ENCODE measurements at places on chromosomes 11 and 22.

- DNase-seq, result no peak
Measured at GRCh38 chr22:32416556-32417085, 4.6 kb upstream of the RTCB start.

GRCh38 chr11:60918939-60919265 lies 4.9 kb downstream of the TMEM109 start:
- no peak for DNase-seq

GRCh38 chr11:75667255-75667830 lies 1.5 kb downstream of the MAP6 start:
- DNase-seq, result no peak

GRCh38 chr11:115390441-115390840 lies 113.8 kb downstream of the CADM1 start:
- DNase-seq, result no peak

DNA sequence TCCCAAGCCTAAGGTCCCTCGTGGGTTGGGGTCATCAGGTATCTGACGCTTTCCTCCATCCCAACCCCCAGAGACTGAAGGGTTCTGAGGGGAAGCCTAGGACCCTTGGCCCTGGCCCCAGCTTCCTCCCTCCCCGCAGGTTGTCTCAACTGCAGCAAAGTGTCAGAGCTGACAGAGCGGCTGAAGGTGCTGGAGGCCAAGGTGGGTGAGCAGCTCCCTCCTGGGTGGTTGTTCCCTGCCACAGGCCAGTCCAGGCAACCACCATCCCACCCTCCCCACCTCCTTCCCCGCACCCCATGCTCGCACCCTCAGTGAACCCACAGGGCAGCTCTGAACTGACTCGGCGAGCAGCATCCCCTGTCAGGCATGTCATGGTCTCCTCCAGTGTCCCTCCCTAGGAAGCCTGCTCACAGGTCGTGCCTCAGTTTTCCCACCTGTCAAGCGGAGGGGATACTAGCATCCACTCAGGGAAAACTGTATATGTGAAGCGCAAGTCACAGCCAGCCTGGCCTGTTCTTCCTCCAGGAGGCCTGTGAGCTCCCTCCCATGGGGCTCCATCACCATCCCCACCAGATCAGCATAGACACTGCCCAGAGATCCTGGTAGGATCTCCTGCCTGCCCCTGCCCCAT lies 20.8 kb downstream of the EMID1 start:
- DNase-seq, result peak; percentile 64

DNA sequence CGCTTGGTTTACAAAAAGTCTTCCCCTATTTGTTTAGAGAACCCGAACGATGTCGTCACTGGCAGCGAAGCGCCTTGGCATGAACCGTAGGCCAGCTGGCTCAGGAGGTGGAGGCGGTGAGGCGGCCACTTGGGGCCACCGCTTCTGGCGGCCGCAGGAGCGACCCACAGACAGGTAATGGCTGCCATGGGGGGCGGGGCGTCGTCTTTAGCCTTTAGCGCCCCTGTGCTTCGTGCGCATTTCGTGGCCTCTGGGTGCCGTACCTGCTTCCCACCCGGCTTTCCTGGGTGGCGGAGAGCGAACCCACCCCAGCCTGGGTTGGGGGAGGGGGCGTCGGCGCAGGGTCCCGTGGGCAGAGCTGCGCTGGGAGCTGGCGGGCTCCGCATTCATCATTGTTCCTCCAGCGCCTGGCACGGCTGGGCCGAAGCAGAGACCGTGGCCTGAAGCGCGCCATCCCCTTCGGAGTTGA lies 469 bp upstream of the OSBP2 start:
- peak; percentile 68 for DNase-seq

DNA sequence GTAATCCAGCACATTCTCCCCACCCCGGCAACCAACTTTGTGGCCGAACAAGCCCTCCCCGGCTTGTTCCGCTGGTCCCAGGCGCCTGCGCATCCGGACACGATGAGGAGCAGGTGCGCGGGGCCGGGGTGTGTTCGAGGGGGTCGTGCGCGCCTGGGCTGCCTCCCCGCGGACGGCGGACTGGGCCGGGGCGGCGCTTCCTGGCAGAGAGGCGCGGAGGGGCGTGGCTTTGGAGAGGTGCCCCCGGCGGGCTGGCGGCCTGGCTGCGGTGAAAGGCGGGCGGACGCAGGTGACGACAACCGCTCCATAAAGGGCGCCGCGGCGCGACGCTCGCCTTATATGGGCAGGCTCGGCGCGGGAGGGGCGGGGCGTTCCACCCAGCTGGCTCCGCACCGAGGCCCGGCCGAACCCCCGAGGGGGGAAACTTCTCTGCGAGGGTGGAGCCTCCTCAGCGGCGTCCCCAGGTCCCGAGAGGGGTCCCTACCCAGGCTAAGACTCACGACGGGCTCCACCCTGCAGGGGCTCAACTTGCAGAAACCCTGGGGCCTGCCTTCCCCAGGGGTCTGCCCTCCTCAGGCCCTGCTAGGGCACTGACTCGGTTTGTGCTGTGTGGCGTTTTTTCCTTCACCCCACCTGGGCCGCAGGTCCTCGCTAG lies 26.4 kb downstream of the TXN2 start:
- peak; percentile 85 for DNase-seq

DNA sequence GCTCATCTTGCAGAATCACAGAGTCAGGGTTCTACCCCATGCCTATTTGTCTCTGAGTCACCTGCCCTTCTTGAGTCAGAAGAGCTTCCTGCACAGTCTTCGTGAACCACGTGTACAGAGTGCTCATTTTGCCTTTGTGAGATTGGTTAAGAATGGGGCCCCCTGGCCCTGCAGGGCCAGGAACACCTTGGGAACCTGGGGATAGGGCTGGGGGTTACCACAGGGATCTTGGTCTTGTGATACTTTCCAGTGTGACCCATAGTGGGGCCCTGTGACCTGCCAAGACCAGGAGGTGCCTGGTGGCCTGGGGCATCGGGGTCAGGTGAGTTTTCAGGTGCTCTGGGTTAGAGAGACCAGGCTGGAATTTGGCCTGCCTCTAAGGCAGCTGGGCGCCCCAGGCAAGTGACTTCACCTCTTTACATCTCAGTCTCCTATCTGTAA lies 9.4 kb downstream of the TMPRSS13 start:
- DNase-seq, result no peak

DNA sequence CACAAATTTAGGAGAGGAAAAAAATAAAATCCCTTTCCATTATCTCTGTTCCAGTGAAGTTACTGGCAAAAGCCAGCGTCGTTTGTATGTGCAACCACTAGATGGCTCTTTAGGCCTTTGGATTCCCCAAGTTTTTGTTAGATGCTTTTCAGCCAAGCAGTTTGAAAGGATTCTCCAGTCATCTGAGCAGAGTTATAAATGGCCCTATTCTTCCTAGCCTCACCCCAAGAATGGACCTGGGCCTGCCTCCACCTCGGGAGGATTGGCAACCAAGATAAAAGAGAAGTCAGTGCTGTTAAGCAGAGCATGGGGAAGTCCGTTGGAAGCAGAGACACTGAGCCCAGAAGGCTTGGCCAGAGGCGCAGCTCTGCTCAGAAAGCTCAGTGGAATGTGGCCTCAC lies 15.4 kb downstream of the FAM181B start:
- no peak for DNase-seq

- no peak for DNase-seq
Measured at GRCh38 chr11:61793083-61793828, 545 bp downstream of the FEN1 start.

DNA sequence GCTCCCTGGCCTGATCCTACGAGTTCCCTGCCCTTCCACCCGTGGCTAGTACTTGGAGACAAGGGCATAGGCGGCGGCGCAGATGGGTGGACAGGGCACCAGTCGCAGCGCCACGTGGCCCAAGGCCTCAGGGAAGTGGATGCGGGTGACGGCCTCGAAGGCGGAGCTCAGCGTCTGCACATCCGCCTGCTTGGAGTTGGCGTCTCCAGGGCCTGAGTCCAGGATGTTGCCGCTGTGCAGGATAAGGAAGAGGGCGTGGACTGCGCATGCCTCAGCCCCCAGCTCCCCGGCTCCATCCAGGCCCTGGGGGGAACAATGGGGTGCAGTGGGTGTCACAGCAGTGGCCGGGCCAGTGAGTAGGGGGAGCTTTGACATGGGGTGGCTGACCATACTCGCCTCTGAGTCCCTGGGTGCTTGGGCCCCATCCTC lies 6.6 kb downstream of the PITPNM1 start:
- peak; percentile 42 for DNase-seq

- no peak for DNase-seq
Measured at GRCh38 chr11:35012467-35013191, 96.2 kb downstream of the PDHX start.

- DNase-seq, result no peak
Measured at GRCh38 chr11:130037058-130037457, 32.6 kb upstream of the APLP2 start.

GRCh38 chr11:17515443-17516176 lies 28.6 kb downstream of the USH1C start:
- DNase-seq, result no peak

DNA sequence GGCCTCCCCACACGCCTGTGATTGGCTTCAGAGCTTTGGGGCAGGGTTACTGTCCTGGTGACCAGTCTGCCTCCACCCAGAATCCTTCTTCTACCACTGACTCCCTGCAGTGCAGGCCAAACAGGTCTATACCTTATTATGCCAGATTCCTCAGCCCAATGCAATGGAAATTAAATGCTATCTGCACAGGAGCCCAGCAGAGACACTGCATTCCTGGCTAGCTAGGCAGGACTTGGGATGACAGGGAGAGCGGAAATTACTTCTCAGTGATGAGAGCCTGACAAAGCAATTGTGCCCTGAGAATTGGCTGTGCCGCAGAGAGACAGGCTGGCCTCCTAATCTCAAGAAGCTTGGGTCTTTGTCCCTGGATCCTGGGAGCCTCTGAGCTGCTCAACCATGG lies 143.8 kb upstream of the NCAM1 start:
- no peak for DNase-seq

DNA sequence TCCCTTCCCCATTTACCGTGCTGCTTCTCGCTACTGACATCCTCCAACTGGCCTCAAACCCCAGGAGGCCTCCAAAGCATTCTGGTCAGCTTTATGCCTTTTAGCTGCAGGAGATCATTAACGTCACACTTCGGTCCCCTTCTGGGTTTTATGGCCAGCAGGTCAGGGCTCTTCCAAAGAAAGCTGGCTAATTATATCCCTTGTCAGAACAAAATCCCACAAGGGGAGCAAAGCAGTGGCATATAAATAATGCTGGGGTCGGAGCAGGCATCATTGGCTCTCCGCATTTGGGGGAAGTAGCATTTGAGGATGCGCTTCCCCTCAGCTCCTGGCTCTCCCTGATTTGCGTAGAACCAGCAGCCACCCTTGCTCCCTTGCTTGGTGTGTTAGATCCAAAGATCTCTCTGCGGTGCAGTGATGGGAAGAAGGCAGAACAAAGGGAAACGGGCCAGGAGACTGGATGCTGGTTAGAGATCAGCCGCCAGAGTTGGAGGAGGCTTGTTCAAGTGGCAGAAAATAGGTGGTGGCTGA lies 117.4 kb downstream of the DBX1 start:
- DNase-seq, result no peak

GRCh38 chr22:36323182-36323854 lies 64.4 kb downstream of the MYH9 start:
- DNase-seq, result no peak
